ENCODE measurements at places on chromosomes 6 and 20.

- DNase-seq: no peak
These were observed 98.2 kb downstream of the SMOC2 start for GRCh38 chr6:168538892-168539811.

GRCh38 chr6:122008101-122008999 is 391.1 kb upstream of the HSF2 start:
- DNase-seq: no peak

- DNase-seq: no peak
These were observed 128.9 kb upstream of the SHLD1 start for GRCh38 chr20:5621305-5621704.

GRCh38 chr6:15487262-15487661 is 175.6 kb downstream of the DTNBP1 start:
- DNase-seq: no peak

GRCh38 chr20:45193331-45193730 is 13.5 kb upstream of the SEMG1 start:
- no peak for DNase-seq

- no peak for DNase-seq
These were observed 2.6 kb downstream of the PACSIN1 start for GRCh38 chr6:34468378-34468892.

DNA sequence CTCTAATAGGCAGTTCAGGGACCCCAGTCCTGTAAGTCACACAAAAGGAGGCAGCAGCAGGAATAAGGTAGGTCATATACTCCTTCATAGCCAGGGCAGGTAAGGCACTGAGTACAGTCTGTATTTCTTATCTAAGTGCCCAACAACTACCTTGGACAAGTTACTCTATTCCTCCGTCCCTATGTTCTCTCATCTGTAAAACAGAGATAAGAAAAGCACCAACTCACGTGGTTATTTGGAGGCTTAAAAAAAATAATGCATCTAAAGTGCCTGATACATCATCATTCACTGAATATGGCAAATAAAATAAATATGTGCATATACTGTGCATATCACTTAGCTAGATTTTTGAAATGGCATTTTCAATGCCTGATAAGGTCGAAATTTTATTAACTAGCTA is 298.1 kb upstream of the CDYL start:
- no peak for DNase-seq

GRCh38 chr6:169865346-169866139 is 114.1 kb downstream of the ERMARD start:
- no peak for DNase-seq

DNA sequence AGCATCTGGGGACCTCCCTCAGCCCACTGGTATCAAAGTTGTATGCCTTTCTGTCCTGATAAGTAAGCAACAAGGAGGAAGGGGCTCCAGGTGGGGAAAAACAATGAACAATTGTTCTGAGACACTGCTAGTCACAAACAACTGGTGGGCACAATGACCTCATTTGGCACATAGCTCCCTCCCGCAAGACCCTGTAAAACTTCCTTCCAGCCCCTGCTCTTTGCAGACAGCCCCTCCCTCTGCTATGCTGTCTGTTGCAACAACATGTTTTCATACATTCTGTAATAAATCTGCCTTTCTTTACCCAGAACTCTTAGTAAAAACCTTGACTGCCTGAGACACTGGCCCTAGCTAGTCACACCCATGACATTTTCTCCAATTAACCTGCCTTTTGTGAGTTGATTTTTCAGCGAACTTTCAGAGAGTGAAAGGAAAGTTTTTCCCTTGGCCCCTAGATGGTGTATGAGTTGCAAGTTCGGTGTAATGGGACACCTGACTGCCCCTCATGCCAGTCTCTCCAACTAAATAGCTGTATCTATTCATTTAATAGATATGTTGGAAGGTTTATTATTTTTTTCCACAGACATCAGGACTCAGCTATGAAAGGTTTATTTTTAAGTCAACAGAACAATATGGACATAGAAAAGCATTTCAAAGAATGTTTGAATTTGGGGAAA is 142.3 kb upstream of the SLC22A16 start:
- peak; percentile 19 for DNase-seq

GRCh38 chr6:15952231-15953151 is 176.4 kb upstream of the MYLIP start:
- no peak for DNase-seq

DNA sequence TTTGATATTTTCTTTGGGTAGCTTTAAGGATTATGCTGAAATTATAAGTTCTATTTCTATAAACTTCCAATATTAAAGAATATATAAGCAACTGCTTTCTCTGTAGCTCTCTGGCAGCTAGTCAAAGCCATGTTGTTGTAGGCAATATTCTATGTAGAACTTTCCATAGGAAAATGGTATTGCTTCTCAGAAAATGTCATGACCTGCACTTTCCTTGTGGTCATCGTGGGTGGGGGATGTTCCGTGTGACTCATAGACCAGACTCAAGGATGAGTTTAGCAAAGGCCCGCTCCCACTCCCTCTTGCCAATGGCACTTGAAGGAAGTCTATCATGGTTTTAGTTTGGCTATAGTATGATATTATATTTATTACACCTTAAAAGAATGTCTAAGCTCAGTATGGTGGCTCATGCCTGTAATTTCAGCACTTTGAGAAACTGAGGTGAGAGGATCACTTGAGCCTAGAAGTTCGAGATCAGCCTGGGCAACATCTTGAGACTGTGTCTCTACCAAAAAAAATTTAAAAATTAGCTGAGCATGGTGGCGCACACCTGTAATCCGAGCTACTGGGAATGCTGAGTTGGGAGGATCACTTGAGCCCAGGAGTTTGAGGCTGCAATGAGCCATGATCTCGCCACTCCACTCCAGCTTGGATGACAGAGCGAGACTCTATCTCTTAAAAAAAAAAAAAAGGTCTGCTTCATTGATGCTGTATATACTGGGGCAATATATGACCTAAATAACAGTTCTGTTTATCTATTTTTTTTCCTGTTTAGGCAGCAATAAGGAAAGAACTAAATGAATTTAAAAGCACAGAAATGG is 36.6 kb upstream of the LTV1 start:
- DNase-seq: peak; percentile 87

DNA sequence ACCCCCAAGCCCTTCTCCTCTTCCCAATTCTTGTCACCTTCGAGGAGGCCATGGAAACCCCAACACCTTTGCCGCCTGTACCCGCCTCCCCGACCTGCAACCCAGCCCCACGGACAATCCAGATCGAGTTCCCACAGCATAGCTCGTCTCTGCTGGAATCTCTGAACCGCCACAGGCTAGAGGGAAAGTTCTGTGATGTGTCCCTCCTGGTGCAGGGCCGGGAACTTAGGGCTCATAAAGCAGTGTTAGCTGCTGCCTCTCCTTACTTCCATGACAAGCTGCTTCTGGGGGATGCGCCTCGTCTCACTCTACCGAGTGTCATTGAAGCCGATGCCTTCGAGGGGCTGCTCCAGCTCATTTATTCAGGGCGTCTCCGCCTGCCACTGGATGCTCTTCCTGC is 675 bp downstream of the ZBTB9 start:
- no peak for DNase-seq
